ENCODE measurements at places on chromosomes 16 and 17.

DNA sequence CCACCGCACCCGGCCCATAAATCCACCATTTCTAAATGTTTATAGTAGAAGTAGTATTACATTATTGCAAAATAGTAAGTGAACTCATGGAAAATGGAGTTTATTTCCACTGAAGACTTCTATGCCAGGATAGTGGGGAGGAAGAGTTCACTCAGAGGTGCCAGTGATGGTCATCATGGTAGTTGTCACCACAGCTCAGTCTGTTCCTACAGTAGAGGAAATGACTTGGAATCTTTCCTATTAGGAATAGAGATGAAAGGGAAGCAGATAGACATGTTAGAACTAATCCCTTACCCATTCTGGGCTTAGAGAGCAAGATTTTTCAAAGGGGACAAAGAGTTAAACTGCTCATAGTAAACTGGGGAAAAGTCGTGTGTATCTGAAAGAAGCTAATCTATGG lies 20.1 kb downstream of the MRPL45 start:
- DNase-seq, result no peak

DNA sequence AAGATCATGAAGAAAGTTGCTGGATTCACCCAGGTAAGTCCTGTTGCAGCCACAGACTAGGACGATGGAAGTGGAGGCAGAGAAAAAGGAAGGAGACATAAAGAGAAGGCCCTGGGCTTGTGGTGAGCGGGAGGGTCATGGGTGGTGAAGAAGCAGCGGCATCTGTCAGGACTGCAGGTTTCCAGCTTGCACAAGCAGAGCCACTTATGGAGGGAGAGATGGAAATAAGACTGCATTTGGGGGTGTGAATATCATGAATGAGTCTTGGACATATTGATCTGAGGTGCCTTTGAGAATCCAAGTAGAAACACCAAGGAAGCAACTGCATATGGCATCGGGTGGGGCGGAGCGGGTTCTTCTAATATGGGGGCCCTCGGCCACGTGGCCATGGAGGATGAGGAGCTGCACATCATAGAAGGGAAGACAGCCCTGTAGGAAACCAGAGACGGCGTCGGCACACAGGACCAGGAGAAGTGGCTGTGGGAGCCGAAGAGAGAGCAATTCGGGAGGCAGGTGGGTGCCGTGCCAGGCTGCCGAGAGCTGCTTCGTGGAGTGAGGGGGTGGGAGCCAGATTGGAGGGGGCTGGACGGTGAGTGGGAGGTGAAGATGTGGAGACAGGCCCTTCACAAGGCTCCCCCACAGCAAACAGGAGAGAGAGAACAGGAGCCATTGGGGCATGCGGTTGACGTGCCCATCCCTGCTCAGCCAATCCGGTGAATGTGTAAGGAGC lies 243.5 kb downstream of the GSG1L start:
- DNase-seq, result no peak

DNA sequence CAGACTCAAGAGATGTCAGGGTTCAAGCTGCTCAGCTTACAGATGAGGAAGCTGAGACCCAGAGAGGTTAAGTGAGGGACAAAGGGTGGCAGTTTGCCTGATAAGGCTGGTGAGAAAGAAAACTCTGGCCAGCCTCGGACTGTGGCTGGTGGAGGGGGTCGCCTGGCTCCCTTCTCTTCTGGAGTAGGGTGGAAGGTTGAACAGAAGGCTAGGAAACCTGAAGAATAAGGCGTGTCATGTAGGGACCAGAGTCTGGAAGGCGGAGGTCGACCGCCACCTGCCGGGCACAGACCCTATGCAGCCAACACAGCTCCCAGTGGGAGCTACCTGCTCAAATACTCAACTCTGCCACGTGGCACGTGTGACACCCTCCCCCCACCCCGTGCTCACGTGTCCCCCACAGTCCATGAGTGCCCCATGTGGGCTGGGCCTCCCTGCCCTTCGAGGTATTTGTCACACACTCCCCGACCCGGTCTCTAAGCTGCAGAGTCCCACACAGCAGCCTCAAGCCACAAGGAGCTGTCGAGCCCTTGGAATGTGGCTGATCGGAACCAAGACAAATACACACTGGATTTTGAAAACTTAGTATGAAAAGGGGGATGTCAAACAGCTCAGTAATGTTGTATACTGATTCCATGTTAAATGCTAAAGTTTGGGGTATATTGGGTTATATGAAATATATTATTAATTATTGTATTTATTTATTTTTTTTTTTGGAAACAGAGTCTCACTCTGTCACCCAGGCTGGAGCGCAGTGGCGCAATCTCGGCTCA lies 11.8 kb downstream of the HID1 start:
- no peak for DNase-seq

DNA sequence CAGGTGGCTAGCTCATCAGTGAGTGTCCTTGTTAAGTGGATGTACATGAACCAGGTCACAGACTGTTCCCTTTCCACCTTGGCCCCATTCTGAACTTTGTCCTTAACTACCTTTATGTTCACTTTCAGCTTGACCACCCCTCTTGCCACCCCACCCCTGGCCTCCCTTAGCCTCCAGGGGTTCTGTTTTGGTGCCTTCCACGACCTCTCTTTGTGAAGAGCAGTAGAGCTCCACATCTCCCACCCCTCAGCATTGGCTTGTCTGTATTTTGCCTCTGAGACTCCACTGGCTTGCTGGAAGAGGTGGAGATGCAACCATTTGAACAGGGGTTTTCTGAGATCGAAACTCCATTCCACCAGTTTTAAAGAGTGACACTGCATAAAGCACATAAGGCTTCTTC lies 123.5 kb downstream of the RGS9 start:
- no peak for DNase-seq

DNA sequence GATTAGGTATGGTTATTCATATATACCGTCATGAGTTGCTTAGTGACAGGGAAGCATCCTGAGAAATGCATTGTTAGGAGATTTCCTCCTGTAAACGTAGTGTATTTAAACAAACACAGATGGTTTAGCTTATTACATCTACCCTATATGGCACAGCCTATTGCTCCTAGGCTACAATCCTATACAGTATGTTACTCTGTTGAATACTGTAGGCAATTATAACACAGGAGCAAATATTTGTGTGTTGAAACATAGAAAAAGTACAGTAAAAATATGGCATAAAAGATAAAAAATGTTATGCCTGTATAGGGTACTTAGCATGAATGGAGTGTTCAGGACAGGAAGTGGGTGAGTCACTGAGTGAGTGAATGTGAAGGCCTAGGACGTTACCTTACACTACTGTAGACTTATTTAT lies 157.7 kb downstream of the CDH11 start:
- no peak for DNase-seq

GRCh38 chr17:36094746-36095145 lies 4.8 kb upstream of the CCL3 start:
- DNase-seq, result no peak

DNA sequence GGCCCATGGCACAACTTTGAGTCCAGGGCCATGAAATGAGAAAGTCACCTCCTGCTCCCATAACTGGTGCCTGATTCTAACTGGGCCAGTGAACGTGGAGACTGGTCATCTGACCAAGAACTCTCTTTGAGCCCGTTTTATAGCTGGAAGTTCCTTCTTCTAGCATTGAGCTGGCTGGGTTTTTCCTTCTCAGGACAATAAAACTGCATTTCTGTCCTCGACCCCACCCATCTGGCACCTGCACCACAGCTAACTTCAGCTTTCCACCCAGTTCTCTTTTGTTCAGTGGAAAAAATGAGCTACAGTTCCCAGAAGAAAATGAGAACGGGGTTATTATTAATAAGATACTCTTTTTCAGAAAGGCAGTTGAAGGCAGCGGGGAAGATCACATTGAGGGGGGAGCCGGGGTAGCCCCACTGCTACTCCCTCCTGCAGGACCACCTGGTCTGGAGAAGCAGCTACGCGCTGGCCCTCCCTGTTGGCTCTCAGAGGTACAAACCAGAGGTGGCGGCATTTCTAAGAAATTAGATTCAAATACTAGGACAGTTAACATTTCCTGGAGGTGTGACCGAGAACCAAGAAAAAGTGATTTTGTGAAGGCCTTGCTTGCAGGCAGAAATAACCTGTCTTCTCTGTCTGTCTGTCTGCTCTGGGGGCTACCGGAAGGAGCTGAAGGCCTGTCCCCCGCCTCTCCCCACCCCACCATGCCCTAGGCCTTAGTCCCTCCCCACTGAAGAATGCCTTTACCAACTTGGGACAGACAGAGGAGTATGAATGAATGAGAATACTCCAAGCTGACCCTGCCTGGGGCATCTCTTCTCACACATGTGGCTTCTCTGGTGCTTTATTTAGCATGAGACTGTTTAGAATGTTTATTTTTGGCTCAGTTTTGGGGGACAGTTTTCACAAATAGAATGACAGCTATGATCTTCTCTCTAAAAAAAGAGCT lies 123.9 kb downstream of the XYLT1 start:
- DNase-seq, result peak; percentile 78

DNA sequence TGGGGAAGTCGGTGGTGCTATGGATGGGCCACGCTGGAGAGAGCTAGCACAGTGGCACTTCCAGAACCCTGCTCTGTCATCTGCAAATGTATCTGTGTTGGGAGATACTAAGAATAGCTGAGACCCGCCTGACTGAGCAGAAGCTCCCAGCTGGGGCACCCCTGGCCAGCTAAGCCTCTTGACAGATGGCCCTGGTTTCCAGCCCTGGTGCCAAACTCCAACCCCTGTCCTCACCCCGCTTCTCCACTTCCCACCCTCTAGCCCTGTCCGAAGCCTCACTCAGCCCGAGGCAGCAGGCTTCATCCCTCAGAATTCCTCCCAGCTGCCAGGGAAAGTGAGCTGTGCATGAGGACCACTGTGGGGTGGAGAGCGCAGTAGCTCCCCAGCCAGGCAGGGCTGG lies 124.4 kb downstream of the CCDC144A start:
- DNase-seq, result peak; percentile 44

- no peak for DNase-seq
Observed at GRCh38 chr17:4998732-4999429, 1.1 kb downstream of the KIF1C start.

DNA sequence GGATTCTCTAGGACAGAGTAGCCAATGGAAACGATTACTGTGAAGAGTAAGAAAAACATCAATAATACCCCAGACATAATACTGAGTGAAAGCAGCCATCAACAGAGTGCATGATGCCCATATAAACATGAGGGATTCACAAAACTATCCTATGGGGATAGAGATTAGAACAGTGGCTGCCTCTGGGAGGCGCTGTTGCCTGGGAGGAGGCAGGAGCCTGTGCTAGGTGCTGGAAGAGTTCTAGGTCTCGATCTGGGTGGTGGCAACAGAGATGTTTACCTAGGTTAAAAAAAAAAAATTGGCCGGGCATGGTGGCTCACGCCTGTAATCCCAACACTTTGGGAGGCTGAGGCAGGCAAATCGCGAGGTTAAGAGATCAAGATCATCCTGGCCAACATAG lies 7.9 kb downstream of the FA2H start:
- no peak for DNase-seq

GRCh38 chr16:11240636-11241473 lies 15.1 kb downstream of the SOCS1 start:
- no peak for DNase-seq

- no peak for DNase-seq
Observed at GRCh38 chr17:43584666-43585102, 38.5 kb upstream of the ETV4 start.

DNA sequence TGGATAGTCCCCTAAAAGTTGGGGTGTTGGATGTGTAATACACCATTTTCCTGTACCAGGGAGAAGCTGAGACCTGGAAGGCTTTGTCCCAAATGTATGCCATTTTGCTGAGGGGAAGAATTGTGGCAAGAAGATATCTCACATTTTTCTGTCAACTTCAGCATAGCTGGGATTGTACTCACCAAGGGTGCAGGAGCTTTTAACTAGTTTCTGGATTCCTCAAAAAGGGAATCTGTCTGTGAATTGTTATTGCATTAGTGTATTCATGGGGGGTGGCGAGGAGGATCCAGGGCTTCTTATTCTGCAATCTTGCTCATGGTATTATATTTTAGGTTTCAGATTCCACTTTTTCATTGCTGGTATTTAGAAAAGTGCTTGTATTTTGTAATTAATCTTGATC lies 208.2 kb upstream of the MYOCD start:
- DNase-seq, result no peak

DNA sequence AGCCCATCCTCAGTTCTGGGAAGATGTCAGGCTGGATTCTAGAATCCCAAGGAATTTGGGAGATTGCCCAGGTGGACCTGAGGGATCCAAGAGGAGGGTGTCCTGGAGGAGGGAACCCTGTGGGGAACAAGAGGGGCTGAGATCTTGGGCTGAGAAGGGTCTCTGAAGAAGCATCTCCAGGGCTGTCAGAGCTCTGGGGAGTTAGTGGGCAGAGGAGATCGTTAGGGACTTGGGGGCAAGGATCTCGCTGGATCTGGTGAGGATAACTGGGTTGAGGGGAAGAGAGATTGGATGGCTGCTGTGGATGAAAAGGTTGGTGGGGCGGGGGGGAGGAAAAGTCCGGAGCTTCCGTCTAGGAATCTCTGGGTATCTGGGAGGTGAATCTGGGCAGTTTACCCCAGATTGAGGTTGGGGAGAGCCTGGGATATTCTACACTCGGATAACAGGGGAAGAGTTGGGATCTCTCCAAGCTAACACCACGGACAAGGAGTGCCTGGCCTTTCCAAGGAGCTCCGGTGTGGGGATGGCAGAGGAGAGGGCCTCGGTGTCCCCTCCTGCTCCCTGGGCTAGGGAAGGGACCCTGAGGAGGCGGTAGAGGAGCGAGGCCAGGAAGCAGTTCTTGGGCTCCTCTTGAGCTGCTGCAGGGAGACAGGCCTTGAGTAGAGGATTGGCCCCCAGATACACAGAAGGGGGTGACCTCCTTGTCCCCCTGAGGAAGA lies 1.7 kb downstream of the FBXL19 start:
- no peak for DNase-seq

- DNase-seq, result peak; percentile 88
Observed at GRCh38 chr17:62653826-62654761, 26.6 kb downstream of the MRC2 start.

DNA sequence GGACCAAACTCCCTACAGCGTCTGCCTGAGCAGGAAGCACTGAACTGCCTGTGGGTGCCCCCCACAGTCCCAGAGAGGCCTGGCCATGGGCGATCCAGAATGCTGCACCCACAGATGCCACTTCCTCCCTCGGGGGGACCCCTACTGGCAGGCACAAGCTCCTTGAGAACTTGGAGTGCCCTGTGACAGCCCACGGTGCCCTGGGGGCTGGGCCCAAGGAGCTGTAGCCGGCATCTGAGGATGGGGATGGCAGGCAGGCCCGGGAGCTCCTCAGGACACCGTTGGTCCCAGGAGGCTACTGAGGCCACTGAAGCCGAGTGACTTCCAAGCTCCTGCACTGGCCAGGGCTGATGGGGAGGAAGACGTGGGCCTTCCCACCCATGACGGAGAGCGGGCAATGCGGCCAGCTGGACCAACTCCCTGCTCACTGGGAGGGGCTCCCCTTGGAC lies 15.1 kb upstream of the RASD1 start:
- DNase-seq, result no peak

DNA sequence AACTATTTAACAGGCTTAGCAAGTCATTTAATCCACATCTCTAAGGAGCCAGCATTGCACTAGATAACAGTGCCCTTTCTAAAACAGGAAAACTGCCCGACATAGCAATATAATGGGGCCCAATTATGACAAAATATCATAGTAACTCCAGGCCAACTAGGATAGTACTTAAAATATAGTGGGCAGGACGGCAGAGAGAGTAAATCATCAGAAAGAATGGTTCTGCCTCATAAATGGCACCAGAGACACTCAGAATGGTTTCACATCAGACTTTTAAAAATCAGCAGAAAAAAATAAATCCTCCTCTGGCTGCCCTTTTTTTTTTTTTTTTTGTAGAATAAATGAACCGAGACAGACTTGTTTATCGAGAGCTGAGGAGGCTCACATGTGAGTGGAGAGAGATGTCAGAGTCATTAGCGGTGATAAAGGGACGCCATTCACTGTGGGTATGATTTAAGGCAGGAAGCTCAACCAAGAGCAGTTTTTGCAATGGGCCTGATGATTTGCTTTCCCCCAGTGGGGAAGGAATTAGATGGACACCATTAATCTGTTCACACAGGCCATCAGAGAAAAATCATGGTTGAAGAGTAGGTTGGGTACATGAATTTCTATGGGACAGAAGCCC lies 62.6 kb downstream of the CPPED1 start:
- DNase-seq, result no peak

Data from femur (tissue), 1 donor.